ENCODE measurements at places on chromosomes 2 and 18.

GRCh38 chr2:231985823-231986261, 24.3 kb downstream of the DIS3L2 start:
- DNase-seq = no peak

GRCh38 chr2:148523315-148523714, 121.2 kb upstream of the EPC2 start:
- DNase-seq = no peak

- DNase-seq = no peak
These were observed 1.4 kb downstream of the DNAJC10 start for GRCh38 chr2:182717416-182717815.

DNA sequence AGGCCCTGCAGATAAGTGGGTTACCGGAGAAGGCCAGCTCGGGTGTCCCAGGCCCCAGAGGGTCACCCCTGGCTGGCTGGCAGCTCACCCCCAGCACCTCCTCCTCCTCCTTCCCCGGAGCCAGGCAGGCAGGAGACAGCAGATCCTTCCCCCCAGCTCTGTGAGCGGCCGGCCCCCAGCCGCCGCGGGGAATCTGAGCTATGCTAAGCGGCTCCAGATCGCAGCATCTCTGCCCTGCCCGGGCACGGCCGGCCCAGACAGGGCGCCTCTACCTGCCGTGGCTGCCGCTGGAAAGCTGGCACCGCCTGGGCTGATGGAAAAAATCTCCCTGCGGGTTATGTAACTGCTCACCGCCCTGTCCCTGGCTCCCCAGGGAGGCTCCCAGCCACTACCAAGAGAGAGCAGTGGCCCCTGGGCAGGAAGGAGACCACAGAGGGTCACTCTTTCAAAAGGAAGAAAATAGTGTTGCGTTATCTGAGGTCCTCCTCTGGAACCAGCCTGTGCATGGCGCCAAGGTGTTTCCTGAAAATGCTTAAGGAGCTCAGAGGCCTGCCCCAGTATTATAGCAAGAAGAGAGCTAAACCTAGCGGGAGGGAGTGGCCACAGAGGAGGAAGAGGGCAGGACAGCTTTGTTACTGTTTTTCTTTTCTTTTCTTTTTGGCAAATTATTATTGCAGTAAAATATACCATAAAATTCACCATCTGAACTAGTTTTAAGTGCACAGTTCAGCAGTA, 179.0 kb downstream of the SMAD7 start:
- DNase-seq = no peak

DNA sequence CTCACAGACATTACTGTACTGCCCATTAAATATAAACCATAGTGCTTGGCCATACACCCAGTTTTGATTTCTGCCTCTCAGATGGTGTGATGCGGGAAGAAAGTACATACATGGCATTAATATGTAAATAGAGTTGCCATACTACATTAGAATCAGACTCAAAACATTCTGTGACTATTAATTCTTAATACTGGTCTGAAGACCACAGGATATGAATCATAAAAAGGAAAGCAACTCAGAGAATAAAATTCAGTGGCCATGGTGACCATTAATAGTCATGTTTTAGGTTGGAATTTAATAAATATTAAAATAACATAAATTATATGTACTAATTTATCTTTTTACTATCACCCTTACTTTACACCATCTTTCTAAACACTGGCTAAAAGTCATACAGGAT, 33.0 kb upstream of the WDR75 start:
- DNase-seq = no peak

DNA sequence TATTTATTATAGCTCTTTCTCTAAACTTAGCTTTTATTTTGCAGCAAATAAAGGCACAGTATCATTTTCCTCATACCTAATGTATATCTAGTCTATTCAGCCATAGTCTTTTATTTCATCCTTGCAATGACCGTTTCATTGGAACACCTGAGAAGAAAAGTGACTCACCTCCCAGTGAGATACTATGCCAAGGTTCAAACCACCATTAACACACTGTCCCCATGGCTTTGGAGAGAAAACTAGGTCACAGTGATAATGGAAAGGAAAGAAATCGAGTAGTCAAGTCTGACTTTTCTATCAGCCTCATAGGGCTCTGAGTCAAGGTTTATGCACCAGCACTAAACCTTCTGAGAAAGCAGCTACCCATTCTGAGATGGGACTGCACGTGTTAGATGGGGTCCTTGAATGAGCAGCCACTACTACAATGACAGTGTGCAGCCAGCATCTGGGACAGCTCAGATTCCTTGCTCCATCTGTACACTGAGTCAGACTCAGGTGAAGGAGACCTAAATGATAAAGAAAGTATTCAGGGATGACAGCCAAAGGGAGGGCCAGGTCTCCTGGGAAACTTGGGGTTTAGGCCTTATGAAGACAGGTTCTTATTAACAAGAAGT, 971.1 kb upstream of the ACVR2A start:
- DNase-seq = no peak

- no peak for DNase-seq
These were observed 78.4 kb downstream of the TGFA start for GRCh38 chr2:70475266-70475665.

GRCh38 chr2:121279476-121280220, 5.4 kb downstream of the TFCP2L1 start:
- DNase-seq = no peak

DNA sequence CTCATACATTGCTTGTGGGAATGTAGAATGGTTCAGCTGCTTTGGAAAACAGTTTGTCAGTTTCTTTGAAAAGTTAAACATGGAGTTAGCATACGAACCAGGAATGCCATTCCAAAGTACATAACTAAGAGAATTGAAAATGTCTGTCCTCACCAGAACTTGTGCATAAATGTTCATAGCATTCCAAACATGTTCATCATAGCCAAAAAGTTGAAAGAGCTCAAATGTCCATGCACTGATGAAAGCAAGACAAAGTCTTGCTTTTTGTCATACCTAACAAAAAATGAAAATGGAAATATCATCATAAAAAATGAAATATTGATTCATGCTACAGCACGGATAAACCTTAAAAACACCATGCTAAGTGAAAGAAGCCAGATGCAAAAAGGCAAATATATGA, 408.8 kb upstream of the UBE2E3 start:
- DNase-seq = no peak

GRCh38 chr2:199040522-199040921, 417.2 kb downstream of the SATB2 start:
- no peak for DNase-seq

DNA sequence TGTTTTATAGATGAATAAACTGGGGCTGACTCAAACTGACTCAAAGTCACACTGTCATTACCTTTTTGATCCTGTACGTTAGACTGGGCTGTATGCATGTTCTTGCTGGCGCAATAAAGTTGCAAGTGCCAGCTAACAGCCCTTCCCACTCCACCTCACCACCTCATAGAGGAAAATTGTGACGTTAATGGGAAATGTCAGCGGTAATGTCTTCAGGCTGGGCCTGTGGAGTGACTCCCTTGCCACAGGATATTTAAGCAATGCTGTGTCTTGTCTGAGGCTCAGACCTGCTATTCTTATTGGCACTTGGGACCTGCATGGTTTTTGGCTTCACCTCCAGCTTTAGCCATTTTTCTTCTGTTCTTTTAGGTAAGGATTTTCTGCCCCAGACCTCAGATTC, 25.2 kb upstream of the CASP10 start:
- DNase-seq = no peak

- no peak for DNase-seq
These were observed 11.1 kb downstream of the RTTN start for GRCh38 chr18:70194227-70194890.

DNA sequence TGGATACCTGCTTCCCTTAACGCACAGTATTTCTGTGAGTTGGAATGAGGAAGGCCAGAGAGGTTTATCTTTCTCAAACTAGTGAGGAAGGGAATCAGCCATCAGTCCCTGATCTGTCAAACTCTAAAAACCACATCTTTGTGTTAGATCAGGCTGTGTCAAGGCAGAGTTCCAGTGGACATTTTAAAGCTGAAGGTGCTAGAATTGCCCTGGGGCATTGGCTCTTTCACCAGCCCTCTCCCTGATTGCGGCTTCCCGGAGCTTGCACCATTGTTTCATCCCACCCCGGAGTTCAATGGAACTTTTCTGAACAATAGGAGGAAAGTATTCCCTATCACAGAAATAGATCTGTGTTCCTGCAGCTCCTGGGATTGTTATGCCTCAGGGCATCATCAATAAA, 110.2 kb downstream of the RNF144A start:
- DNase-seq = no peak

DNA sequence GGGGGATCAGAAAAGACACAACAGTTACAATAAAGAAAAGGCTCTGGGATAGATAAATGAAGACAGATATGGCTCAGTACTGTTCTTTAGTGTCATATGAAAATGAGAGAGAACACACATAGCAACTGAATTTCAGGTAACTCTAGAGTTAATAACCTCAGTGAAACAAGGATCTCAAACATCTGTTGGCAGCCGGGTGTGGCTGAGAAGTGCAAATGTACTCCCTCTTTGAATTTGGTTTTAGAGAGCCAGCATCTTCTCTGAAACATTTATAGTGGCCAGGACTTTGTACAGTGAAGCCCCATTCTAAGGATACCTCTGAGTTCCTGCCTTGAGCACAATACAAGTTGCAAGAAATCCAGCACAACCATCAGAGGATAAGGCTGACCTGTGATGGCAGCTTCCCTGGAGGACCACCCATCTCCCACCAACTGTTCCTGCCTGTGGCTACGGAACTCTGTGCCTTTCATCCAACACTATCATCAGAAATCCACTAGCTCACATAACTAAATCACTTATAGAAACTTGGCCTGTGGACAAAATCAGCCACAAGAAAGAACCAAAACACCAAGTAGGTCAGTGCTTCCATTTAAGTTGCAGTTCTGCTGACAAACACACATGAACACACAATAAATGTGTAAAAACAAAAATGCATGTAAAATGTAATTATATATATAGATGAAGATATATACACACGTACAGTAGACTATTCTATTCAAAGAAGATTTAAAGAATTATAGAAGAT, 37.3 kb upstream of the PEX13 start:
- no peak for DNase-seq

GRCh38 chr2:46487667-46488335, 8.4 kb downstream of the TMEM247 start:
- DNase-seq = no peak

- no peak for DNase-seq
These were observed 4.7 kb upstream of the RTP5 start for GRCh38 chr2:241864850-241865213.

GRCh38 chr18:12639990-12640880, 17.7 kb downstream of the SPIRE1 start:
- DNase-seq = no peak

DNA sequence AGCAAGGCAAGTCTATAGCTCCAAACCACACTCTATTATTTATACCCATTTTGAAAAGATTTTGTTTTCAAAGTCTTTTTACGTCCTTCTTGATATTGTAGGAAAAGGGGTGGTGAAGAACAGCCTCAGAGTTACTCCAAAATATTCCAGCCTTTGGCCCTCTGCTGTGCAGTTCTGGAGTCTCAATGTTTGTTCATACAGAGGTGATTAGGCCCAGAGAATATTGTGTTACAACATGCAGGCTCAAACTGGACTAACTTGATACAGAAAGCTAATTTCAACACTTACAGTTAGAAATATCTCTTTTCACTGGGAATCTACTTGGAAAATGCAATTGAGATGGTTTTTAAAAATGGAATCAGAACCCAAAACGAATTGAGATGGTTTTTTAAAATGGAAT, 40.4 kb upstream of the SLC25A52 start:
- DNase-seq = no peak

DNA sequence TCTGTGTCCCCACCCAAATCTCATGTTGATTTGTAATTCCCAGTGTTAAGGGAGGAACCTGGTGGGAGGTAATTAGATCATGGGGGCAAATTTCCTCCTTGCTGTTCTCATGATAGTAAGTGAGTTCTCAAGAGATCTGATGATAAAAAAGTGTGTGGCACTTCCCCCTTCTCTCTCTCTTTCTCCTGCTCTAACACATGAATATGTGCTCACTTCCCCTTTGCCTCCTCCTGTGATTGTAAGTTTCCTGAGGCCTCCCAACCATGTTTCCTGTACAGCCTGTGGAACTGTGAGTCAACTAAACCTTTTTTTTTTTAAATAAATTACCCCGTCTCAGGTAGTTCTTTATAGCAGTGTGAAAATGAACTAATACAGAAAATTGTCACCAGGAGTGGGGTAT, 380.0 kb downstream of the MEIS1 start:
- DNase-seq = no peak

All from NCI-H524 treated with DMSO at 0.1 percent for 48 hours (cell line).